Activated T-cell treated with anti-CD3 and anti-CD28 coated beads, Interleukin-2, amount 50 U/mL, for 4 hours (primary cell): ENCODE measurements at places on chromosomes 5 and 9.

DNA sequence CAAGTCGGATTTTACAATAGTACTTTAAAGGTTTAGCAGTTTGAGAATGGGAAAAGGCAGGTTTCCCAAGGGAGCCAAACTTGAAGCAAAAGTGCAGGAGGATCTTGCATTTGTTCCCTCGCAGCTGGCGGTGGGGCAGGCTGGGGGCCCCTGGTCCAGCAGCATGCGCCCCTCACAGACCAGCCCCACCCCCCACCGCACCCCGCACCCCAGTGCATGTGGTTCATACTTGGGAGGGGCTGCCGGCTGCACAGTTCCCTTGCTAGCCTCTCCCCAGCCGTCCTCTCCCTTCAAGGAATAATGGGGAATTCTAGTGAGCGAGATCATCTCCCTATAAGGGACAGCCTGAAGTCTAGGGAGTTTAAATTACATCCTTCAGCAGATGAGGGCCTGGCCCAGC, 273.1 kb upstream of the IRX2 start:
- no peak for DNase-seq

GRCh38 chr5:176473335-176474006, 25.3 kb downstream of the FAF2 start:
- DNase-seq, result no peak

DNA sequence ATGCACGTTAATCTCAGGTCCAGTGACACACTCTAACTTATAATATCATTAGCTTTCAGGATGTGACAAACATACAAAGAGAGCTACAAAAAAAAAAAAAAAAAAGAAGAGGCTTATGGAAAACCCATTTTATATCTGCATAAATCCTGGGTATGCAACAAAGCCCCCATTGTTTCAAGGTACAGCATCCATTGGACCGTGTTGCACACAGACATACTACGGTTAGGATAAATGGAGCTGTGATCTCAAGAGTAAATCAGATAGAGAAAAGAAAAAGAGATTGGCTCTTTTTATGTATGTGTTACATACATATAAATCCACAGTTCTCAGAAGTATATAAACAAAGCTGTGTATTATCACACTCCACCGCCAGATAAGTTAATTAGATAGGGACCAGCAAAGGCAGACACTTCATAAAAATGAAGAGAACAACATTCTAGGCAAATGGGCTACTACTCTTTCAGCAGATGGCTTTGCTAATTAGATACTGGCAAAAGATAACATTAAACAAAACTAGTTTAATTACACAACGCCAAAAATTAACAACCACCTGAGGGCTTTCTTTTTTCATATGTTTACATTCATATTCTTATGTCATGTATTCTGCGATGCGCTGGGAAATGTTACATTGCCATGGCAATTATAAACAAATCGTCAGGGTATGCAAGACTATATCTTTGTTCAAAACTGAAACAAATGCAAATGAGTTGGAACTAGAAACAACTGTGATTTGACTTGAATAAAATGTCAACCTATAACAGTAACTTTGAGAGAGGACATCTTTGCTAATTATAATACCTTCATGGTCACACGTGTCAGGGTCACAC, 304.2 kb downstream of the SEMA5A start:
- DNase-seq, result no peak

DNA sequence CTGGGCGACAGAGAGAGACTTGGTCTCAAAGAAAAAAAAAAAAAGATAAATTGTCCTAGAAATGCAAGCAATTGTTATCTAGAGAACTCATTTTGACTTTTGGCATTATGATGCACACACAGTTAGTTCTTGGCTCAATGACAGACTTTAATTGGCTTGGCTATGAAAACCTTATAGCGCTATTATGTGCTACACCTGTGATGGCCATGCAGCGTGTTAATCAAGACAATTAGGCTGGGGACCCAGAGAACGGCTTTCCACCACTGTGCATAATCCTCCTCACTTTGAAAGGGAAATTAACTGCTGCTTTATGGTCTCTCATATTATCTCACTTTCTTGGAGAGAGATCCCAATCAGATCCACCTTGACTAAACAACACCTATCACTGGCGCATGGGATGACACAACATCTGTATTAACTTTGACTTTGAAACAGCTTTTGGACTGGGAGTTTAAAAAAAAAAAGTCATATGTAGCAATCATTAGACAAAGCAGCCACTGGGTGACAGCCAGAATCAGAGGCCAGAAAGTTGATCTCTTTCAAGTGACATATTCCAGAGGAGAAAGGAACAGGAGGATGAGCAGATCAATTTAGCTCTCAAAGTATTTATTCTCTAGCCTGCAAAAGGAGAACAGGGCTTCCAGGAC, 132.5 kb downstream of the PPP2R2B start:
- DNase-seq, result no peak

DNA sequence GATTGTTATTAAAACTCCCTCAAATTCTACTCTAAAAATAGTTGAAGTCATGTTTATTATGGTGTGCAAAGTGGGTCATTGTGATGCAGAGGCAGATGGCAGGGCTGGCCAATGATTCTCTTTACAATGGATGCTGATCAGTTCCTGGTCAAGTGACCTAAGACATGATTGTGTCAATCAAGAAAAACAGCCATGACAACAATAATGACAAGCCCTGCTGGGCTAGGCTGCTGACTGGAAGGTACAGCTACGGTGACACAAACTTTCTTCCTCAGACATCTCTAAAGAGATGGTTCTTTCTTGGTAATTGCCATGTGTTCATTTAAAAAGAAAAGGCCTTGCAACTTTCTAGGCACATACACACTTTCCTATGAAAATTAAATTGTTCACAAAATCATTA, 3.6 kb downstream of the SLC24A2 start:
- DNase-seq, result no peak

GRCh38 chr9:137320555-137321384, 18.7 kb upstream of the NRARP start:
- DNase-seq, result no peak

DNA sequence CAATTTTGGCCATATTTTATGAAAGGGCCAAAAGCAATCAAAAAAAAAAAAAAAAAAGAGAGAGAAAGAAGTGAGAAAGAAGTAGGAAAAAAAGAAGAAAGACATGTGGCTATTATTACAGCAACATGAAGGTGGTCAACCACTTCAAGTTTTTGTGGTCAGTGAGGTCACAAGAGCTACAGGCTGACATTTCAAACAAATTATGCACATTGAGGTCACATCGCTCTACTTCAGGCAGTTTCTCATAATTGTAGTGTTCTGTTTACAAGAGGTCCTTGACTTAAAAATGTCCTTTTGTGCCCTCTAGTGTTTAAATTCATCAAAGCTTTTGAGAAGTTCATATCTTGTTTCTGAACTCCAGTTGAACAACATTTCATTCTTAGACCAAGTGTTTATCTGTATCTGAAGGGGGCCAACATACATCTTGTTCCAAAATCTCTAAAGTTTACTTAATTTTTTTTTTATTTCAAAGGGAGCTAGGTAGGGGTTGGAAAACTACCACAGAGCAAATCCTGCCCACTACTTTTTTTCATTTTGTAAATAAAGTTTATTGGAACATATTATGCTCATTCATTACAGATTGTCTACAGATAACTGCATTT, 513.1 kb downstream of the PDE4D start:
- DNase-seq, result no peak
